CD8-positive, alpha-beta memory T cell (primary cell): ENCODE measurements at places on chromosomes 5 and 9.

DNA sequence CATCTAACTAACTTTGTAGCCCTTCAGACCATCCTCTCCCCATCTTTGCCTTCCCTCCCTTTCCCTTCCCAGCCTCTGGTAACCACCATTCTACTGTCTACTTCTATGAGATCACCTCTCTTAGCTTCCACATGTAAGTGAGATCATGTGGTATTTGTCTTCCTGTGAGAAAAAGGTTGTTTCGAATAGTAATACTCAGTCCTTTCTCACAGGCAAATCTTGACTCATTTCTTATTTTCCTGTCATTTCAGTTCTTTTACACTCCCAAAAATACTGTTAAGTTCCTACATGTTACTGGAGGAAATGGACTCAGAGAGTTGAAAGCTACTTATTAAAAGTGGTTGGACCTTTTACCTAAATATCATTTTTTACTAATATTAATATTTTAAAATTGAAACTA, 82.1 kb downstream of the SLF1 start:
- H3K36me3 ChIP-seq: no peaks in the 10 kb centered on the region
- no peak overlapping the region for H3K27ac ChIP-seq
- DNase-seq: no peak
- no peaks in the 10 kb centered on the region for H3K27me3 ChIP-seq

- no peak overlapping the region for H3K27ac ChIP-seq
- DNase-seq: no peak
- no peaks in the 10 kb centered on the region for H3K4me1 ChIP-seq
- no peaks in the 10 kb centered on the region for H3K36me3 ChIP-seq
- H3K27me3 ChIP-seq: no peaks in the 10 kb centered on the region
- H3K4me3 ChIP-seq: no peak overlapping the region
These were observed 20.7 kb downstream of the SLIT3 start for GRCh38 chr5:169280286-169280685.

GRCh38 chr5:132394667-132395259, 25.3 kb downstream of the SLC22A5 start:
- DNase-seq: no peak
- H3K4me1 ChIP-seq: peaks cover 60% of the 10 kb centered on the region
- no peak overlapping the region for H3K27ac ChIP-seq
- no peaks in the 10 kb centered on the region for H3K36me3 ChIP-seq

DNA sequence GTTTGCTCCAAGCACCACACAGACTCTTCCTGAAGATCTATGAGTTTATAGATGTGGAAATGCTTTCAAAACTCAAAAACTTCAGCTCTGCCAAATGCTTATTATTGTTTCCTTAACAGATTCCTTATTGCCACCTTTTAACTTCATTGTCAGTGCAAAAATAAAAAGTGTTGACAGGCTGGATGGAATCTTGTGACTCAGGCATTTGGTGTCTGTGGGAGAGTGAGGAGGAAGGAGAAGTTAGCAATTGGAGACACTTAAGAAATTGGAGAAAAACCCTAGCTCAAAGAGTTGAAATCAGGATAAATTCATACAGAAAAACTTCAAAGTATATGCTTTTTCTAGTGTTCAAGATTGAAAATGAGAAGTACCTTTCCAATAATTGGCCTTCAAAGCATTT, 140.6 kb upstream of the PUM3 start:
- H3K4me1 ChIP-seq: no peaks in the 10 kb centered on the region
- no peak overlapping the region for H3K4me3 ChIP-seq
- DNase-seq: no peak
- no peak overlapping the region for H3K27ac ChIP-seq

DNA sequence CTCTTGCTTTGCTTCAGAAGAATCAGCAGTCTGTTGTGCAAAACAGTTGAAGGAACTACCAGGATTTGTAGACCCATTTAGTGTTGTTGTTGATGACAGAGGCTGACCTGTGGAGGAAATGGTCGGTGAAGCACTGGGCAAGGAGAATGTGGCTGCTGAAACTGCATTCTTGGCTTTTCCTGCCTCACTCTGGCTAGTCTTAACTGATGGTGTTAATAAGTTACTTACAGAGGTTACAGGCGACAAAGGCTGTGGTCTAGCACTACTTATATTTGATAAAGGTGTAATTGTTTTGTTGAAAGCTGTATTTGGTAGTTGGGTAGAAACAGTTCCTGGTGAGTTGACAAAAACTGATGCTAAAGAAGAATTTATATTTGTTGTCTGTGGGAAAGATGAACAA, 31.5 kb downstream of the MLANA start:
- no peaks in the 10 kb centered on the region for H3K4me1 ChIP-seq
- H3K36me3 ChIP-seq: peaks cover 8% of the 10 kb centered on the region
- H3K4me3 ChIP-seq: no peak overlapping the region

GRCh38 chr9:33244137-33244784, 4.3 kb downstream of the SPINK4 start:
- H3K27me3 ChIP-seq: no peaks in the 10 kb centered on the region
- no peak overlapping the region for H3K27ac ChIP-seq
- no peak for DNase-seq
- no peak overlapping the region for H3K4me3 ChIP-seq

DNA sequence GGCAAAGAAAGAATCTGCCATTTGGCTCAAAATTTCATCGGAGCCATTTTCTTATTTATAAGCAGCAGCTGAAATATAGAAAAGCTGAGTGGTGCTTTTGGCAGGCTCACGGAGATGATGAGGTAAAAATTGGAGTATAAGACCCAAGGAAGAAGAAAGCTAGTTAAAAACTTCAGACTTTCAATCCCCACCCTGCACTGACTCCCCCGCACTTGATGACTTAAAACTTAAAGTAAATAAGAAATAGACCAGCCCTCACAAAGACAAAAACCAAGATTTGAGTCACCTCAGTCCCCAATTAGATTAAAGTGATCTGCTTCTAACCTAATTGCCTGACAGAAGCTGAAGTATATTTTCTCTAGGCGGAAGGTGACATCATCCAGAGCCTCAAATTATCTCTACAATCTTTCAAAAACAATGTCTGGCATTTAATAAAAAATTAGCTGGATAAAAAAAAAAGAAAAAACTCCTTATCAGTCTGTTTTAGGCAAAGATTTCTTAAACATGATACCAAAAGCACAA, 124.0 kb upstream of the PJA2 start:
- no peaks in the 10 kb centered on the region for H3K36me3 ChIP-seq
- no peak overlapping the region for H3K4me3 ChIP-seq
- no peak for DNase-seq
- H3K27ac ChIP-seq: no peak overlapping the region

- no peak for DNase-seq
- no peaks in the 10 kb centered on the region for H3K4me1 ChIP-seq
- no peak overlapping the region for H3K4me3 ChIP-seq
- H3K27ac ChIP-seq: no peak overlapping the region
- no peaks in the 10 kb centered on the region for H3K36me3 ChIP-seq
These were observed 19.8 kb downstream of the PALM2AKAP2 start for GRCh38 chr9:109799792-109800191.

DNA sequence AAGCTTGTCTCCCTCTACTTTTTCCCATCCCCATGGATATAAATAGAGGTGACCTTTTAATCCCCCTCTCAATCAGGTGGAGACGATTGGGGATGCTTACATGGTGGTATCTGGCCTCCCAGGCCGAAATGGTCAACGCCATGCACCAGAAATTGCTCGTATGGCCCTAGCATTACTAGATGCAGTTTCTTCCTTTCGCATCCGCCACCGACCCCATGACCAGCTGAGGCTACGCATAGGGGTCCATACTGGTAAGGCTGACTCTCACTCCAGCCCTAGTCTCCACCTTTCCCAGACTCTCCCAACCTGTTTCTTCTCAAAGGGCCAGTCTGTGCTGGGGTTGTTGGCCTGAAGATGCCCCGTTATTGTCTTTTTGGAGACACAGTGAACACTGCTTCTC, 3.6 kb downstream of the SPAG8 start:
- DNase-seq: no peak
- peaks cover 20% of the 10 kb centered on the region for H3K4me1 ChIP-seq
- H3K36me3 ChIP-seq: peaks cover 3% of the 10 kb centered on the region
- H3K4me3 ChIP-seq: no peak overlapping the region

GRCh38 chr9:86500031-86500430, 145.8 kb upstream of the TUT7 start:
- H3K27me3 ChIP-seq: peaks cover 6% of the 10 kb centered on the region
- H3K4me3 ChIP-seq: no peak overlapping the region
- no peak for DNase-seq

- no peak for DNase-seq
- H3K27ac ChIP-seq: no peak overlapping the region
- no peak overlapping the region for H3K4me3 ChIP-seq
- H3K27me3 ChIP-seq: no peaks in the 10 kb centered on the region
- H3K36me3 ChIP-seq: no peaks in the 10 kb centered on the region
These were observed 102.3 kb downstream of the ENC1 start for GRCh38 chr5:74538206-74538661.

DNA sequence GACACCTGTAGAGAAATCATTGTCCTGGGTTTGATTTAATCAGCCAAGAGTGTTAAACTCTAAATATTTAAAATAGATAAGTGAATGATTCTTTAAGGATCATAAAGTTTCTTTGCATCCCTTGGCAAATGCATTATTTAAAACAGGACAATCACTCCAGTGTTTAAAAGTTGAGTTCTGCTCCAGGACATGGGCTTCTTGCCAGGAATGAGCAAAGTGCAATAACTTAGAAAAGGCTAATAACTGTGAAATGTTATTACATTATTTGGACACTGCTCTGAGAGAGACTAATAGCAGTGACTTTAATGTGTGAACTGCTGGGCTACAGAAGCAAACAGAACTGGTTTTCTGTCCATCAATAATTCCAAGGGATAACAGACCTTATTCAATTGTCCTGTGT, 283.3 kb downstream of the GABRB2 start:
- H3K4me1 ChIP-seq: no peaks in the 10 kb centered on the region
- no peak for DNase-seq
- H3K27me3 ChIP-seq: no peaks in the 10 kb centered on the region
- H3K4me3 ChIP-seq: no peak overlapping the region
- no peaks in the 10 kb centered on the region for H3K36me3 ChIP-seq
- H3K27ac ChIP-seq: no peak overlapping the region

DNA sequence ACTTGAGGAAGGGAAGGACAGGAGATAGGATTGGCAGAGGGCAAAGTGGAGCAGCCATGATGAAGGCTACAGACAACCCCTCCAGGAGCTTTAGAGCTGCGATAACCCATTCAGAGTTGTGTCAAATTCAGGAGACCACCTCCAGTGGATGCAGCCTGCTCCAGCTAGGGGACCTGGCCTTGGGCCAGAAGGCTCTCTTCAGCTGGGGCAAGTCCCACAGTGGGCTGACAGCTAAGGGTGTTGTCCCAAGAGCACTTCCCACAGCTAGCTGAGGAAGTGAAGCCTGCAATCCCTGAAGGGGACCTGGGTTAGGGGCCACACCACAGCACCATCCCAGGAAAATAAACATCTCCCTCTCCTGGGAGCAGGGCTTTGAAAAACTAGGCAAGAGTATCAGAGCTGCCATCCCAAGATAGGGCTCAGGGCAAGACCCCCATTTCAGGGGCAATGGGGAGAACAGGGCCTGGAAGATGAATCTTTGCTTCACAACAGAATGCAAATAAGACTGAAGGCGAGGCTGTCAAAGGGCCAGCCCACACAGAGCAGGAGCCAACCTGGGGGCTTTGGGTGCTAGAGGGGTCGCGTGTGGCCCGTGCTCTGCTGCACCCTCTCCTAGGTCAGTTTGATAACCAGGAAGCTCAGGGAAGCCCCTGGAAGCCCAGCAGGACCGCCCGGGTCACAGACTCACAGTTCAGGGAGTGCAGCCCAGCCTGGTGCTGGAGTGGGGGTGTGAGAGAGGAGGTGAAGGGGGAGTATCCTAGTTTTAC, 19.3 kb upstream of the DAPK1 start:
- no peak overlapping the region for H3K27ac ChIP-seq
- H3K36me3 ChIP-seq: no peaks in the 10 kb centered on the region
- DNase-seq: no peak
- H3K4me3 ChIP-seq: no peak overlapping the region
- no peaks in the 10 kb centered on the region for H3K4me1 ChIP-seq
- no peaks in the 10 kb centered on the region for H3K27me3 ChIP-seq

GRCh38 chr5:179138568-179138925, 78.4 kb downstream of the ZNF354C start:
- H3K27ac ChIP-seq: no peak overlapping the region
- no peaks in the 10 kb centered on the region for H3K27me3 ChIP-seq
- DNase-seq: no peak
- no peaks in the 10 kb centered on the region for H3K4me1 ChIP-seq
- H3K4me3 ChIP-seq: no peak overlapping the region

DNA sequence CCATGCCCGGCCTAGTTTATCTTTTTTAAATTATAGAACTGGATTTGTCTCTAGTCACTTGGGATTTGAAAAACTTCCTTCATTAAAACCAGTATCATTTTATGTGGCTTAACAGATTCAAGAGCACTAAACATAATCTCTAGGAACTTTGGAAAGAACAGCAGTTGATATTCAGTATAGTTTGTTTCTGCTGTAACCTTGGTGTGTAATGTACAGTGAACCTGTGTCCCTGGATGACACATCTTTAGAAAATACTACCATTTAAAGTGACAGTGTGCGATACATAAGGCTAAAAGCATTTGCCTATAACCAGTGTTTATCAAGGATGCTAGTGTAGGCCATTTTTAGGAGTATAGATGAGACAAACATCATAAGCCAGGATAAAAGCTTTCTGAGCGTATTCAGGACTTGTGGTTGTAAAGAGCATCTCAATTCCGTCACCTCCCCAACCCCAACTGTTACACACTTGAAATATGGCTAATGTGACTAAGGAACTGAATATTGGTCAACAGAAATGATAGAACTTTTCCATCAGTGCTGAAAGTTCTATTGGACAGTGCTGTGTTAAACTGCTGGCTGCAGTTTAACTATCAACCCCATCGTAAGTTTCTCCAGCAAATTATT, 4.4 kb downstream of the SNX18 start:
- no peak overlapping the region for H3K27ac ChIP-seq
- no peaks in the 10 kb centered on the region for H3K36me3 ChIP-seq
- peaks cover 64% of the 10 kb centered on the region for H3K4me1 ChIP-seq
- no peak for DNase-seq
- H3K27me3 ChIP-seq: no peaks in the 10 kb centered on the region

- no peaks in the 10 kb centered on the region for H3K27me3 ChIP-seq
- H3K4me1 ChIP-seq: no peaks in the 10 kb centered on the region
- no peak for DNase-seq
- H3K4me3 ChIP-seq: no peak overlapping the region
- H3K27ac ChIP-seq: no peak overlapping the region
These were observed 185.2 kb upstream of the NREP start for GRCh38 chr5:111942201-111942600.

DNA sequence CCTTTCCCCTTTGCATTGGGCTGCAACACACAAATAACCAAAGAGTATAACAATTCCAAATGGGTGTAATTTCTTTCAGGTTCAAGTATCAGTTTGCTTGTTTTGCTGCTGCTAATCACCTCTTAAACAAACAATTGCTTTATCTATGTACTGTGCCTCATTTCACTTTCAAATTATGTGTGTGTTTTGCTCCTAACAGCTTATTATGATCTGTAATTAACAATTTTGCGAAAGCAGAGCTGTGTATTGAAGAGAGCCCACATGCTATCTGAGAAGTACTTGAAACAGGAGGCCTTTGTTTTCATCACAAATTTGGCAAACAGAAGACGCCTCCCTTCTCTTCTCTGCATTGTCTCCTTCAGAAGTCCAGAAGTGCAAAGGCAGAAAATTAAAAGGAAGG, 312.0 kb downstream of the TLE1 start:
- no peaks in the 10 kb centered on the region for H3K36me3 ChIP-seq
- H3K27me3 ChIP-seq: no peaks in the 10 kb centered on the region
- no peak for DNase-seq
- H3K4me3 ChIP-seq: no peak overlapping the region
- no peak overlapping the region for H3K27ac ChIP-seq
- H3K4me1 ChIP-seq: no peaks in the 10 kb centered on the region
